Activated T-helper 1 cell treated with Interleukin-2 at 50 U/mL for 16 hours (primary cell): ENCODE measurements at places on chromosomes 3 and 15.
A peak's percentile ranks its signal among the peaks of the same experiment; 100 is the strongest.

- DNase-seq, result no peak
Observed at GRCh38 chr15:98875309-98875708, 132.3 kb downstream of the PGPEP1L start.

GRCh38 chr3:181948286-181948685 lies 236.6 kb downstream of the SOX2 start:
- no peak for DNase-seq

- no peak for DNase-seq
Observed at GRCh38 chr15:25740383-25741255, 122.5 kb downstream of the ATP10A start.

GRCh38 chr3:127716384-127716783 lies 43.6 kb downstream of the ABTB1 start:
- DNase-seq, result no peak

GRCh38 chr15:51907136-51907862 lies 64.3 kb downstream of the LEO1 start:
- no peak for DNase-seq

DNA sequence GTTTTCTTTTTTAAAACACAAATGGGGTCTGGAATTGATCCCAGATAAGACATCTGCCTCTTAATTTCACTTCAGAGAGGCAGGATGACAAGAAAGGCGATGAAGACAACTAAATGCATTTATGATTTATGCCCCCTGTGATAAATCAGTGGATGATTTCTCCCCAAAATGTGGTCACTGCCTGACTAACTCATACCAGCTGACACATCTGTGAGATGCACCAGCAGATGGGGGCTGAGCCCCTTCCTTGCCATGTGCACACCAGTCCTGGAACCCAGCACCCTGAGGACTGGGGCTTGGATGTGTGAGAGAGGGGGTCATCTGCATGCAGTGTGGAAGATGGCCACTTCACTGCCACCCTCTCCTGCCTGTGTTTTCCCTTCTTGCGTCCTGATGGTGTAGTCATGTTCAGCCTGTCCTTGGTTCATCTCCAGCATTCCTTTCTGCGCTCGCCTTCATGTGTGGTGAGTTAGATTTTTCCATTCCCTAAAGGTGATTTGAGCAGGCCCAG lies 264.3 kb downstream of the LRTM1 start:
- no peak for DNase-seq

- DNase-seq, result no peak
Observed at GRCh38 chr15:88876573-88876972, 18.8 kb downstream of the HAPLN3 start.

GRCh38 chr15:52735231-52736089 lies 54.7 kb downstream of the ONECUT1 start:
- DNase-seq, result peak; percentile 41

DNA sequence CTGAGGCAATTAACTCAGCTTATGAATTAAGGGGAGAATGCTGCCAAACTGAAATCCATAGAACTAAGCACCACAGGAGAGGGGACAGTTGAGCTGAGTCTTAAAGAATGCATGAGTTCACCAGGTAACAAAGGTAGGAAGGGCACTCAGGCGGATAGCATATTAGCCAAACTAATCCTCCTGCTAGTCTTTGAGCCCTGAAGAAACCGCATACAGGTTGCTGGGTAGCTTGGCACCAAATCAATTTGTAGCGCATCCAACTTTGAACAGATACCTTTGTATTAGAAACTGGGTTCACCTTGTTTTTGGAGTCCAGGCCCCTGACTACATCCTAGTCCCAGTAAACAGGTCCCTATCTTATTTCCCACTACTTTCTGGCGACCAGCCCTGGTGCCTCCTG lies 93.7 kb downstream of the FRMD4B start:
- DNase-seq, result no peak

DNA sequence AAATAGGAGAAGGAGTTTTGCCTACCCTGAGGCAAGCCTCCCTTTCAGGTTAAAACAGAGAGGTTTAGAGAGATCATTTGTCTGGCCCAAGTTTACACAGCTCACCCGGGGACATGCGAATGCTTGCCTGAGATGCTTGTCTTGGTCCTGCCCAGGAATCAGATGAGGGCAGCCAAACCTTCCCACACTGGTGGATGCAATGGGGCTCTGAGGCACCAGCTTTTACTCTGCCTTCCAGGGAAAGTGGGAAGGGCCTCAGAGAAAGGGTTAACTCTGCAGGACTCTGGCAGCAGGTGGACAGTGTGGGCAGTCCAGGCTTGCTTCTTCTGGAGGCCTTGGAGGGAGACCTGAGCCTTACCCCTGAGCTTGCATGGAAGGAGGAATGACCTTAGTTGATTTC lies 90.0 kb downstream of the LRRK1 start:
- no peak for DNase-seq

DNA sequence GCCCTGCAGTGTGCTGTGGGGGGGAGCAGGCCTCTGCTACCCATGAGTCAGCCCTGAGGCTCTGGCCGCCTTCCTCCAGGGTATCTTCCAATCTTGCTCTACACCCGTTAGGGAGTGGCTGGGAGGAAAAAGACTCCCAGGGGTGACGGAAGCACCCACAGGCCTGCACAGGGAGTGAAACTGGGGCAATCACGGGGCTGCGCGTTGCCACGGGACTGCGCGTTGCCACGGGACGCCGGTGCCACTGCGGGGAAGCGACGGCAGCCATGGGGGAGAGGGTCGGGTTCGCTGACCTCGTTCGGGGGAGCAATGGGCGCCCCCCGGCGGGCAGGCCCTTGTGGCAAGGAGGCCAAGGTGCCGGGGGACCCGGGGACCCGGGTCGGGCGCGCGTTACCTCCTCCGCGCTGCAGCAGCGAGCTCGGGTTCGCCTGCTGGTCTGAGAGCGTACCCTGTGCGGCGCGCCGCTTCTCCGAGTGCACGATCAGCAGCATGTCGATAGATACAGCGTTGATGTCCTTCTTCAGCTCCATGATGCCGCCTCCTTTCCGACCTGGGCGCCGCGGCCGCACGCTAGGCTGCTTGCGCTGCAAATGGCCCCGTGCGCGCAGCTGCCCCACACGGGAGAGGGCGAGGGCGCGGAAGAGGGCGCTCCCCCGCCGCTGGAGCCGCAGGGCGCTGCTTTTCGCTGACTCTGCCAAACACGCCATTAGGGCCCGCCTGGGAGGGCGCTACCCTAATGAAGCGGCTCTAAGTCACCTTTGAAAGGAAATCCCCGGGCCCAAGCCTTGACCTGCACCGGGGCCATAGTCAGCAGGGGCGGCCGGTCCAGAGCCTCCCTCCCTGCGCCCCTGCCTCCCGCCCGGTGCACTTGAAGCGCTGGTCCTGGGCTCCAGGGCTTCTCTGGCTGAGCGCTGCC lies at the start of gene KY:
TSS of gene KY (minus strand) at position 592 of the 916 bp plus-strand sequence. CDS start at position 530, 62 bp downstream.
- DNase-seq, result no peak

GRCh38 chr15:41861736-41862356 lies 23.2 kb downstream of the PLA2G4B start:
- no peak for DNase-seq

- no peak for DNase-seq
Observed at GRCh38 chr3:39276746-39277145, 3.1 kb downstream of the CX3CR1 start.

DNA sequence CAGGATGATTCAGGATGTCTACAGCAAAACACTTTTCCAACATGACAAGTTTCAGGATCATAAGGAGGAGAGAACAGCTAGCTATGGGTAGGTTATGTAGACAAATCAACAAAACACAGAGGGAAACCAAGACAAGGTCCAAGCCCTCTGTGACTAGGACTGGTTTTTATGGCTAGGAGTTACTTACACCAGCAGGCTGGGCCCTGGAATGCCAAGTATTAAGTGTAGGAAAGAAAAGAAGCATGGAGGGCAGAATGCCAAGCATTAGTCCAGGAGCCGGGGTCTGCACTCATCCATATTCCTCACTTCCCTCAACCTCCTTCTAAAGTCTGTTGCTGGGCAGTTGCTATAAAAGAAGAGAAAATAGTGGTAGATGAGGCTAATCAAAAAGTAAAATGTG lies 35.3 kb upstream of the PPP2R3A start:
- no peak for DNase-seq

- no peak for DNase-seq
Observed at GRCh38 chr15:68718468-68718867, 102.2 kb downstream of the ANP32A start.

DNA sequence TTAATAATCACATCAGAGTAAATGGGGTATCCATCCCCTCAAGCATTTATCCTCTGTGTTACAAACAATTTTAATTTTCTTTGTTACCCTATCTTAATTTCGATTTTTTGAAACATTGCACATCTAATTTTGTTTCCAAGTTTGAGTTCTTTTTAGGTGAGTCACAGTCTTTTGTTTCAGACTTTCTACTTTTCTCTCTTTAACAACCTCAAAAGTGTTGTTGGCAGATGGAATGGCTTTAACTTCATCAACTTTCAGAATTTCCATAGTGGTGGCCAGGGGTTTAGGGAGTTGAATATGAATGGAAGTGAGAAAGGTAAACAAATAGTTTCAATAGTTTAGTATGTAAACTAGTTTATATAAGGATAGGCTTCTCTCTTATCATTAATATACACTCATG lies 223.0 kb upstream of the MLF1 start:
- no peak for DNase-seq

- DNase-seq, result no peak
Observed at GRCh38 chr15:96273317-96274086, 57.0 kb upstream of the NR2F2 start.

DNA sequence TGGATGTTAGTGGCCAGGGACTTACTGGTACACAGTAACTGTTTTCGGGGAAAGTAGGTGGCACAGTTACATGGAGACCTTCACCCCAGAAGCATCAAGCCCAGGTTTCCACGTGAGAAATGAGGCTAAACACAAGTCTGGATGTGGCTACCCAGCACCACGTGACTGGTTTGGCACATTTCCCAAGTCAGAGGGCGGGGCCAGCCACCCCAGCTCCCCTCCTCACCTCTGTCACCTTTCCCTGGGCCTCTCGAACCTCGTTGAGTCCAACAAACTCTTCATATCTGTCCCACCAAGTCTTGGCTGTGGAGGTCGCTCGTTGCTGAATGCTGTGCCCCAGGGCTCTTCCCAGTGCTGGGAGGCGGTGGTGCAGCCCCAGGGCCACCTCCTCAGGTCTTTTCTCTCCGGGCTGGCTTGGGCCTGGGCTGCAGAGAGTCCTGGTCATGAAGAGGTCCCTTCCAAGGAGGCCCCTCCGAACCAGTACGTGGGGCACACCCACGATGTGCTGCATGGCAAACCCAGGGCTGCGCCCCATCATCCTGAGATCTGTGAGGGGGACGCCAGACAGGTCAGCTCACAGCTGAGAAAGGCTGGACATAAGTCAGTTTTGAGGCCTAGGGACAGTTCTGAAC lies 4.8 kb upstream of the PLXNB1 start:
- no peak for DNase-seq

- no peak for DNase-seq
Observed at GRCh38 chr3:170759511-170760173, 110.4 kb downstream of the RPL22L1 start.

DNA sequence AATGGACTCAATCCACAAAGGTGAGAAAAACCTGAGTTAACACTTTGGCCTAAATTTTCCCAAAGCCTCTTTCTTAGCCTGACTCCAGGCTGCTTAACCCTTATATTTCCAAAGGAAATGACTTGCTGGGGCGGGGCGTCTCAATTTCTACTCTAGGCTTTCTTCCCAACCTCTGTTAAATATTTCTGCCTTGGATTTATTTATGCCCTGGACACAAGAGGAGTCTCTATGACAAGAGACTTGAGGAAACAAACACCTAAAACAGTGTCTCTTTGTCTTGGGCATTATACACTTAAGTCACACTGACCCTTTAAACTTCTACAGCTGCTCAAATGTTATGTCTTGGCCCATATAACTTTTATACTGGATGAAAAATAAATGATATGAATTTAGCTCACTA lies 28.3 kb upstream of the AP4E1 start:
- DNase-seq, result no peak

DNA sequence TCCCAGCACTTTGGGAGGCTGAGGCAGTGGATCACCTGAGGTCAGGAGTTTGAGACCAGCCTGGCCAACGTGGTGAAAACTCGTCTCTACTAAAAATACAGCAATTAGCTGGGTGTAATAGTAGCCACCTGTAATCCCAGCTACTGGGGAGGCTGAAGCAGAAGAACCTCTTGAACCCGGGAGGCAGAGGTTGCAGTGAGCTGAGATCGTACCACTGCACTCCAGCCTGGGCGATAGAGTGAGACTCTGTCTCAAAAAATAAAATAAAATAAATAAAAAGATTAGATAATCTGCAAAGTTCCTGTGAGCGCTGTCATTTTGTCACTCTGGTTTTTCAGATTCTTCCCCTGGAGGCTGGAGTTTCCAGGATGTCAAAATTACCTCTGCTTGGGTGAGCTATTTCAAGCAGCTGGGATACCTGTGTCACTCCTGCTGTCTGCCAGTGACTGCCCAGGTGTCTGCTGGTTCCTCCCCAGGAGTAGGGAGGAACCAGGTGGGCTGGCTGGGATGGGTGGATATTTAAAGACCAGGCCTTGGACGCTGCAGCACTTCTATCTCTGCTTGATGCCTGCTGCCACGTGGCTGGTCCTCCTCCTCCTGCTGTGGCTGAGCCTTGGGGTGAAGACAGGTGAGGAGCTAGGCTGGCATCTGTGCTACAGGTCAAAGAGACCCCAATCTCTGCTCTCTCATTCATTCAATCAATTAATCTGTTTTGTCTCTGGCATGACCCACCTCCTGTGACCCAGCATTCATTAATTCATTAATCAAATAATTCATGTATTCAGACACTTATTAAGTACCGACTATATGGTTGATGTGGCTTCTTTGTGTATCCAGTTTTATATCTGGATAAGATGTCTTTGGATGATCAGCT lies 19.5 kb upstream of the MUC20 start:
- no peak for DNase-seq

GRCh38 chr3:71640331-71640983 lies 56.9 kb upstream of the FOXP1 start:
- DNase-seq, result no peak

DNA sequence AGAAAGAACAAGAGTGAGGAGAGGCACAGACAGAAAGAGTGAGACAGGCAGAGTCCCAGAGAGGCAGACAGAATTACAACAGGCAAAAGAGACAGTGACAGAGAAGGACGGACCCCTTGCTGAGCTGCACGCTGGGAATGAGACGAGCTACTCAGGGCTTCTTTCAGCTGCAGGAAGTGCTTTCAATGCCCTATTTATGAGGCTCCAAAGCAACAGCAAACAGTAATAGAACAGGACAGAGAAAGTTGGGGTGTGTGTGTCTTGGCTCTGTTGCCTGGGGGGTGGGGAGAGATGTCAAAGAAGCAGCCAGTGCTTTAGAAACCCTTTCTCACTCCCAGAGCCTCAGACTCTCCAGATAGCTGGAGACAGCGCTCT lies 502 bp upstream of the TIMP4 start:
- DNase-seq, result no peak

GRCh38 chr3:139745831-139746230 lies 68.1 kb upstream of the NMNAT3 start:
- no peak for DNase-seq

GRCh38 chr3:52775877-52776276 lies 1.5 kb upstream of the ITIH1 start:
- DNase-seq, result no peak
